CD4-positive, alpha-beta T cell treated with Interleukin-6 at 100 ng/mL for 8 hours (primary cell): ENCODE measurements at places on chromosomes 13 and 19.

DNA sequence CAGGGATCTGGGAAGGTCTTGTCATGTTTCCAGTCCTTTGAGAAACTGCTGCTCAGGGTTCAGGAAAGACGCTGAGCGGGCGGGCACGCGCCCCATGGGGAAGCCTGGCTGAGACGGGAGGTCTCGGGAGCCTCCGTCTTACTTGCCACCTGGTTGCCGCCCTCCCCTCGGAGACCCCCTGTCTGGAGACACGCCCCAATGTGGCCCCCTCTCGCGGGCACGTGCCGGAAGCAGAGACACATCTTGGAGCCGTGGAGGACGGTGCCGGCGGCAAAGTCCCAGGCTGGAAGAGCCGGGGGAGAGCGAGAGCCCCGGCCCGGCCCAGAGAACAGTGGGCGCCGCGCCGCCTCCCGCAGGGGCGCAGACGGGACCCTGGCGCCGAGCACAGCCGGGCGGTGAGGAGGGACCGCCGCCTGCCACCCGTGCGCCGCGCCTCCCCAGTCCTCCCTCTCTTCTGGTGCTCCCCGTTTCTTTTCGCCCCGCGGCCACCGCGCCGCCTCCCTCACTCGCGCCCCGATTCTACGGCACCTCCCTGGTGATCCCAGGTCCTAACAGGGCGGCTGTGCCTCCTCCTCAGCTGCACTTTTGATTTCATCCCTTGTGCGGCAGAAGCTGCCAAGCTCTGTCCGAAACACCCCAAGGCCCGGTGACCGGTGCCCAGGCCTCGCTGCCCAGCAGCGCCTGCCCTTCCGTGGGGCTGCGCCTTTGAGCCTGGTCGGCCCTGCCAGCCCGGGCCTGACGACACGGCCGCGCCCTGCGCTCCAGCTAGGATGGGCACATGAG, 15.5 kb downstream of the GJB2 start:
- no peak for DNase-seq

- no peak for DNase-seq
Observed at GRCh38 chr19:42514449-42514848, 13.8 kb downstream of the CEACAM1 start.

GRCh38 chr13:79501538-79502232, 20.7 kb downstream of the NDFIP2 start:
- DNase-seq: no peak

GRCh38 chr13:75416327-75417011, 65.5 kb downstream of the TBC1D4 start:
- no peak for DNase-seq

DNA sequence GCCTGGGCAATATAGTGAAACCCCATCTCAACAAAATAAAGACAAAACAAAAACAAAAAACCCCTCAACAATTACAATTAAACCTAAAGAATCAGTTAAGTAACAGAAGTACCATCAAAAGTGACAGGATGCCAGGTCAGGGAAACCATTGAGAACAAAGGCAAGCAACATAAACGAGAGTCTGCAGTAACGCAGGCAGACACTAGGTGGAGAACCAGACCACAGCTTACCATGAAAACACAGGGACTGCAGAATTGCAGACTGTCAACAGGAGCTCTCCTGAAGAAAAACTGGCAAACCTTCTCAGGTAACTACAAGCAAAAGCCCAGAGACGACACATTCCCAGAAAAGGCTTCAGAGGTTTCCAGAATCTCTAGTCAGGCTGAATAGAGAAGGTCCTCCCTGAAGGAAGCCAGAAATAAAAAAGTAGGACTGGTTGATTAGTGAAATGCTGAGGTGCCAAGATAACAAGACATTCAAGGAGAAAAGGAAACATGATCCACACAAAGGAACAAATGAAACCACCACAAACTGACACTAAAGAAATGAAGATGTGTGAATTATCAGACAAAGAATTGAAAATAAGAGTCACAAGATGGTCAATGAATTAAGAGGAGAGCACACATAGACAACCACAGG, 2.2 kb upstream of the ZNF665 start:
- peak; percentile 80 for DNase-seq

DNA sequence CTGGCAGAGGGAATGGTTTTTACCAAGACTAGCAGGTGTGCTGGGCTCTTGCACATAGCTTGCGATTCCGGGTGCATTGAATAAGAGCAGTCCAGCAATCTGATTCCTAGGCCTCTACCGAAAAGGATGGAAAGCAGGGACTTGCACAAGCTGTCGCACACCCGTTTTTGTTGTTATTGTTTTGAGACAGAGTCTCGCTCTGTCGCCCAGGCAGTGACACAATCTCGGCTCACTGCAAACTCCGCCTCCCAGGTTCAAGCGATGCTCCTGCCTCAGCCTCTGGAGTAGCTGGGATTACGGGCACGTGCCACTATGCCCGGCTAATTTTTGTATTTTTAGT, 5.5 kb downstream of the EBI3 start:
- no peak for DNase-seq

DNA sequence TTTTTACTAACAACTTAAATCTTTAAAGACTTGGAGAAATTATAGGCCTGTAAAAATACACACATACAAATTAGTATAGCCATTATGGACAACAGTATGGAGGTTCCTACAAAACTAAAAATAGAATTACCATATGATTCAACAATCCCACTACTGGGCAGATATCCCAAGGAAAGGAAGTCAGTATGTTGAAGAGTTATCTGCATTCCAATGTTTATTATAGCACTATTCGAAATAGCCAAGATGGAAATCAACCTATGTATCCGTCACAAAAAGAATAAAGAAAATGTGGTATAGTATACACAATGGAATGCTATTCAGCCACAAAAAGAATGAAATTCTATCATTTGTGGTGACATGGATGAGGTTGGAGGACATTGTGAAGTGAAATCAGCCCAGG, 37.2 kb downstream of the SLITRK1 start:
- DNase-seq: no peak

- DNase-seq: no peak
Observed at GRCh38 chr13:38398711-38399493, 49.3 kb downstream of the UFM1 start.
